Non-pigmented ciliary epithelial cell (primary cell): ENCODE measurements at places on chromosomes 1 and 21.

DNA sequence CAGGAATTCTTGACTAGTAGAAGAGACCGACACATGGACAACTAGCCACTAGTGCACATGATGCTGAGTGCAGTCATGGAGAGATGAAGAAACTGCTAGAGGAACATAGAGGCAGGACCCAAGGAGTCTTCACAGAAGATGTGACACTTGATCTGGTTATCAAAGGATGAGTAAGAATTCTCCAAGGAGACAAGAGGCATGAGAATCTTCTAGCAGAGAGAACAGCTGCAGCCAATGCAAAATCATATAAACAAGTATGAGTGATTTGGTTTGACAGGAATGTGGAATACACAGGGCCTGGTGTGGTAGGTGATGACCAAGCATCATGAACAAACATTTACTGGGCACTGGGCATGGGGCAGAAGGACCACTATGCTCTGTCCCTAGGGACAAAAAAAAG is 140.9 kb upstream of the CTTNBP2NL start:
- DNase-seq, result no peak

DNA sequence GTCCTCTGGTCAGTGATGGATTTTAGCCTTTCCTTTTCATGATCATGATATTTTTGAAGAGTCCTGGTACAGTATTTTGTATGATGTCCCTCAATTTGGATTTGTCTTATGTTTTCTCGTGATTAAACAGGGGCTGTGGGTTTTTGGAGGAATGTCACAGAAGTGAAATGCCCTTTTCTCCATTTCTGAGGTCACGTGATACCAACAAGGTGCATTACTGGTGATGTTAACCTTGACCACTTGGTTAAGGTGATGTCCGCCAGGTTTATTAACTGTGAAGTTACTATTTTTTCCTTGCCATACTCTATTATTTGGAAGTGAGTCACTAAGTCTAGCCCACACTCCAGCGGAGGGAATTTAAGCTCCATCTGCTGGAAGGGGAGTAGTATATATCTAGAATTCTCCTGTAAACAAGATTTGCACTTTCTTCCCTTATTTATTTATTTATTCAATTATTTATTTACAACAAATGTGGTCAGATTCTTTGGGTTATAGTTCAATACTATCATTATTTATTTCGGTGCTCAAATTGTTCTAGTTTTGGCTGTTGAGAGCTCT is 123.4 kb downstream of the HIVEP3 start:
- DNase-seq, result peak; percentile 40

DNA sequence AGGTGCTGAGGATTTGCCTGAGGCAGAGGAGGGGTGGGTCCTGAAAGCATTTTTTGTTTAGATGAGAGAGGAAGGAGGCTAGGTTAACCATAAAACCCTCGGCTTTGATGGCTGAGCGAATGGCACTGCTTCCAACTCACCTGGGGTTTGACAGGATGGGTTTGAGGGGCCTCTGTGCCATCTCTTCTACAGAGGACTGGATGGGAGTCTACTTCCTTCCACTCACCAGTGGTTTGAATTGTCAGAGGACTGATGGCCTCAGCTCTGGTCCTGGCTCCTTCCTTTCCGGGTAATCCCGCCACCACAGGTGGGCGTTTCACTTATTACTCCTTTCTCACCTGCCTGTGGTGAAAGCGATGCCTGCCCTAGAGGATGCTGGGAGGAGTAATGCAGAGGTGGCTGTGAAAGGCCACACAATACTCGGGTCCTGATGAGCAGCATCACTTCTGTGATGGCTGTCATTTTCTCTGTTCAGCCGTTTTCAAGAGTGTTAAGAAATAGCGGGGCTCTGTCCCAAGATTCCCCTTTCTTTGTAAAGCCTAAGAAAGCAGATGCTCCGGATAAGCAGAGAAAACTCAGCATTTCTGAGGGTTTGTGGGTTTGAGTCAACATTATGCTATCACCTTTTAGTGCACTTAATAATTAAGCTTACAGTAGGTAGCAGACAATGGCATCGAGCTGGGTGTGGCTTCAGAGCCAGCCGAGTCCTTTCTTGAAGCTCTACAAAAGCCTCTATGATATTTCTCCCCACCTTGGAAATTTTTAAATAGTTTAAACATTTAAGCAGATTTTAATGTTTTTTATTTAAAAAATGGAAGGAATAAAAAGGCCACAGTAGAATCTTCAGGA is 220.7 kb downstream of the HLX start:
- no peak for DNase-seq

DNA sequence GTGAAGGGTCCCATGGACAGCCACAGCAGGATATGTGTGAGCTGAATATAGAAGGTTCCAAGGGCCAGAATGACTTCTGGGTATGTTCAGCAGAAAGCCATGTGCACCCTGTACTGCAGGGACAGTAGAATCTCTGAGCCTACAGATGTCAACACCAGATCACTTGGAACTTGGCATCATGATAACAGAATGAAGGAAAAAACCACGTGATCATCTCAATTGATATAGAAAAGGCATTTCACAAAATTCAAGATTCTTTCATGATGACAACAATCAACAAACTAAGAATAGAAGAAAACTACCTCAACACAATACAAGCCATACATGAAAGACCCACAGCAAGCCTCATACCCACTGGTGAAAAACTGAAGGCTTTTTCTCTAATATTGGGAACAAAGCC is 885 bp upstream of the KRTAP12-2 start:
- DNase-seq, result no peak

GRCh38 chr1:11701981-11702803 is 10.7 kb downstream of the DRAXIN start:
- DNase-seq, result no peak

GRCh38 chr1:40438391-40439015 is 11.8 kb upstream of the ZFP69B start:
- DNase-seq, result no peak

GRCh38 chr1:157512036-157512969 is 40.0 kb downstream of the FCRL5 start:
- DNase-seq, result no peak

- no peak for DNase-seq
Measured at GRCh38 chr1:17615157-17615556, 75.7 kb downstream of the ARHGEF10L start.
